HCT116 (cell line): ENCODE measurements at places on chromosomes 3 and 15. TPM values are rescaled to one million over a fixed set of nuclear protein-coding genes. Genes with fewer than 3 reads are reported as not detected.

GRCh38 chr15:25739687-25740121 is 123.4 kb downstream of the ATP10A start:
- no peak for DNase-seq

Gene SCAANT1
- total RNA-seq: not detected

Gene PLOD2
- total RNA-seq: 25.8 TPM

GRCh38 chr3:88301273-88301995 is 151.7 kb downstream of the C3orf38 start:
- no peak for DNase-seq

DNA sequence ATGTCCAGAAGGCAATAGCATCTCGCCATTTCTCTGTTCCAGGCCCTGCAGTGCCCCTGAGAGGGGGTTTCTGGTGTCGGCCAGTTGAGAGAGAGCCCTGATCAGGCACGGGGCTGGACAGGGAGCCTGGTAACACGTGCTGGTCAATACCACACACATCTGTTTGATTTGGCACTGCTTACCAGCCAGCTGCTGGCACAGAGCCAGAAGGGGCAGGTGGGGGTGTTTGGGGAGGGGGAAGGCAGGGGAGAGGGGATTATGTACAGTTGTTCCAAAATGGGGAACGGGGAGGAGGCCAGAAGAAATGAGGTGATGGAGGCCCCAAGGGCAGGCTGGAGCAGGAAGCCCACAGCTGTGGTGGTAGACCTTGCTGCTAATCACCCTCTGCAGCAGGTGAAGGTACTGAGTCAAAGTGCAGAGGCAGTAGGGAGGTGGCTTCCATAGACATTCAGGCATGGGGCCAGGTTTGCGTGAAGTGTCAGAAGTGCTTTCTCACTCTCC is 153.5 kb upstream of the LPP start:
- DNase-seq: no peak

GRCh38 chr3:118587037-118587741 is 447.5 kb downstream of the IGSF11 start:
- no peak for DNase-seq

DNA sequence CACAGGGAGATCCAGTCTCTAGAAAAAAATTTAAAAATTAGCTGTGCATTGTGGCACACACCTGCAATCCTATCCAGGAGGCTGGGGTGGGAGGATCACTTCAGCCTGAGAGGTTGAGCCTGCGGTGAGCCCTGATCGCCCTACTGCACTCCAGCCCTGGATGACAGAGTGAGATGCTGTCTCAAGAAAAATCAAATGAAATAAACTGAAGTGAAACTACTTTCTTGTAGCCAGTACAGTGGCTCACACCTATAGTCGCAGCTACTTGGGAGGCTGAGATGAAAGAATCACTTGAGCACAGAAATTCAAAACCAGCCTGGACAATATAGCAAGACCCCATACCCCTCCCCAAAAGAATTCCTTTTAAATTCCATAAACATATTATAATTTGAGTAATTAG is 35.4 kb downstream of the SMARCC1 start:
- DNase-seq: no peak

Gene CAV3
- total RNA-seq: not detected

GRCh38 chr3:141561426-141562034 is 74.7 kb downstream of the RASA2 start:
- peak; percentile 58 for DNase-seq

GRCh38 chr3:65190111-65190510 is 502.3 kb upstream of the ADAMTS9 start:
- no peak for DNase-seq

Gene DLL4
- 1.5 TPM for total RNA-seq

Gene GOLGA8S
- 0.15 TPM for total RNA-seq

DNA sequence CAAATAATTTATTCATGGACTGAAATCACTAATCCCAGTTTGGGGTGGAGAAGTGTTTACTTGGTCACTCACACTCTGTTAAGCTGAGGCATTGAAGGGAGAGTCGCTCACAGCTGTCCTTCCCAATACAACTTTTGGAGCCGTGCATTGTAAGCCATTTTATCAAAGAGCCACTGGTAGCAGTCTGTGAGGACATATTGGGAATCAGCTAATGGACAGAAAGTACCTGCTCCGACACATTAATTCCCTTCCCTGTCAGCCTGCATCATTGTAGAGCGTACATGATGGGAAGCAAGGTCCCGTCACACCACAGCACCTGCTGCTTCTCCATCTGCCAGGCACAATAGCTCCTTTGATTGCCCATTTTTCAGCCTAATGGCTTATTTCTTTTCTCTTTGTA is 643.2 kb downstream of the SQOR start:
- no peak for DNase-seq

DNA sequence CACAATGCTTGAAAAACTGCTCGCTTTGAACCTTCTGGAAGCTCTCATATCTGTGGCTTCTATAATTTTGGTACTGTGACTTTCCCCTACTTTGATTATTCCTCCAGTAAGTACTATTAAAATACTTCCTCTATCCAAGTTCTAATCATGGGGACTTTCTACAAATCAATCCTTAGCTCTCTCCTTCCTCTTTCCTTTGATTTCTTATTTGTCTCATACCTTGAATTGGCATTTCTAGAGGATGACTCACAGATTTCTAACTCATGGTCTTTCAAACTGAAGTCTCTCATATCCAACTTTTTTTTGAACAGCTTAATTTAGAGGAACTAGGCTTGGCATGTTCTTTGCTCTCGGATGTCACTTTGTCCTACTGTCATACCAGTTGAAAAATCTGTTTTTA is 241.8 kb downstream of the TBC1D5 start:
- peak; percentile 23 for DNase-seq

GRCh38 chr3:176174060-176174459 is 1023.2 kb downstream of the TBL1XR1 start:
- no peak for DNase-seq

Gene CACNA1D
- 1.1 TPM for total RNA-seq

Gene THSD4
- 30.5 TPM for total RNA-seq

Gene PLSCR2
- not detected for total RNA-seq

Gene GOLGA6L10
- total RNA-seq: 1.2 TPM

DNA sequence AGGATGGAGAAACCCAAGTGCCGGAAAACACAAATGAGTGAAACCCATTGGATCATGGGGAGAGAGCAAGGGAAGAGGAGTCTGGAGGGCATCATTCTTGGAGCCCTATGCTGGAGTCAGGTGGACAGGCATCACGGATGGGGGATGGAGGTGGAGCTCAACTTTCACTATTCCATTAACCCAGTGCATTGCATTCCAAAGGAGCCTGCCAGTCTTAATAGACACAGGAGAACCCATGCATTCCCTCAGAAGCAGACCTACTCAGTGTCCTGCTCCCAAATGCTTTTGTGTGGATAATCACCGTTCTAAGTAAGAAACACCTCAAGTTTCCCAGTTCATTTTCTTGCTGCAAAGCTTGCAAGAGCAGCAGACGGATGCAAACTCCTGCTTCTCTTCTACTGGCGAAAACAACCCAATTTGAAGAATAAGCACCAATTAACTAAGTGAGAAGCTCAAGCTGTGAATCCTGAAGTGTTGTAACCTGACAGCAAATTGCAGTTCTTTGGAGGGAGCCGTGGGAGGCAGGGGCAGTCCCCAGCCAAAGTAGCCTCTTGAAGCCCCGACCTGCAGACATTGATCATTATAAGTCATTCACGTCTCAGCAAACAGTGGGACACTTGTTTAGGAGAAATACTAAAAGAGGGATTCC is 25.3 kb downstream of the SEMA5B start:
- no peak for DNase-seq

Gene CHRM5
- not detected for total RNA-seq

DNA sequence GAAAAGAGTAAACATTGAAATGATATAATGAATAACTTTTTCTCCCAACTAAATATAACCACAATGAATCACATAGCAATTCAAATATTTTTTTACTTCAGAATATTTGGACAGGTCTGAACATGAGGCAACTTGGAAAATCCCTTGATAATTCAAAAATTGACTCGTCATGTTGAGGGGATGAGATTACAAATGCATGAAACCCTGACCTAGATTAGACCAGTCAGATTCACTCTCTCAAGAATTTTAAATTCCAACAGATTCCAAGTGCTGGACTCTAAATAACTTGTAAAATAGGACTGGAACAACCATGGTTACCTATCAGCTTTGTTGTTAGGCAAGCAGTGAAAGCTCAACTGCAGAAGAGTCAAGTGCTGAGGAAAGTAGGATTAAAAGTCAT is 317.5 kb downstream of the GBE1 start:
- DNase-seq: no peak

- no peak for DNase-seq
These were observed 127.7 kb upstream of the DLG1 start for GRCh38 chr3:197426121-197426566.

- DNase-seq: peak; percentile 39
These were observed 16.7 kb upstream of the PPP1R2 start for GRCh38 chr3:195559723-195560409.

Gene SPINT1
- total RNA-seq: 123 TPM
